CD4-positive, alpha-beta T cell treated with Interleukin-1 beta for 1 hour (primary cell): ENCODE measurements at places on chromosomes 3 and 15.

- DNase-seq, result peak; percentile 88
These were observed 8.7 kb upstream of the SEMA3B start for GRCh38 chr3:50260027-50260941.

DNA sequence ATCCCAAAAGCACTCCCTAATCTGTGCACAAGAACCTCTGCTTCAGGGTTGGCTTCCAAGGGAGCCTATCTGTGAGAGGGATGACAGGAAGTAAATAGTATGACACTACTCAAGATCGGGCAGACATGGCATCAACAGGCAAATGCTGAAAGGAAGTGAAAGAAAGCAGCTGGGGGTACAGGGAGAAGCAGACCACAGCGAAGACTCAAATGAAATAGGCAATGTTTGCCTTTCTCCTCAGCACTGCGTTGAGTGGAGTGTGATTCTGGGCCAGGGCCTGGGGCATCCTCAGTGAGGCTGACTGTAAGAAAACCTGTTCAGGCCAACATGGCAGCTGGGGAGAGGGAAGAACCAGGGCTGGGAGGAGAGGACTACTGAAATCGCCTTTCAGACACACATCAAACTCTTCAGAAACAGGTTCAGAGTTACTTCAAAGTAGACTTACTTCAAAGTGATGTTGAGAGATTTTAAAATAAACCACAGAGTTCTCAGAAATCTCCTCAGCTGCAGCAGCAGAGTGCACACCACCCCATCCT is 96.6 kb downstream of the SLC9A9 start:
- peak; percentile 18 for DNase-seq

- no peak for DNase-seq
These were observed 101.0 kb upstream of the LPP start for GRCh38 chr3:188053036-188053340.

DNA sequence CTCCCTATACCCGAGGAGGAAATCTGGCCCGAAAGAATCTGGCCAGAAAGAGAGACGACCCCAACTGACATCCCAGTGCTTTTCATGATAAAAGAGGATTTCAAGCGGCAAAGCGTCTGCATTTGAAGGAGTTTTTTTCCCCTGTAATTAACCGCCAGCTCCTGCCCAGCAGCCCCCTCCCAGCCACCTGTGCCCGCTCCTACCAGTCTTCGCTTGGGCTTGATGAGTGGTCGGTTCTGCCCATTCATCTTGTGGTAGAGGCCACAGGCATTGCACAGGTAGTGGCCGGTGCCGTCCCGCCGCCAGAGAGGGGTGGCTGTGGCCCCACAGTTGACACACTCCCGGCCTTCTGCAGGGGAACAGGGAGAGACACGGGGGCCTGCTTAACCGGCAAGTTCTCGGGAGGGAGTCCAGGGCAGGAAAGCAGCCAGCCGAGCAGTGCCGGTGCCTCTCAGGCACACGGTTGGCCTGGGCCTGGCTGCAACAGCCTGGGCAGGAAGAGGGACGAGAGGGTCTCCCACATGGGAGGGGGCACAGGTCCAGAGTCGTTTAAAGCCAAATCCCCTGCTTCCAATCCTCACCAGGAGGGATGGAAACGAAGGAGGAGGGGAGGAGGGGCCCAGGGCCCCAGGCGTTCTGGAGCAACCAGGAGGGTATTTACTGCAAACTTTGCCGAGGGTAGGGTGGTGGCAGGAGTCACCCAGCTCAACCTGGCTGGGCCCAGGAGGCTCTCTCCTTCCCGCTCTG is 9.2 kb downstream of the GATA2 start:
- DNase-seq, result no peak

DNA sequence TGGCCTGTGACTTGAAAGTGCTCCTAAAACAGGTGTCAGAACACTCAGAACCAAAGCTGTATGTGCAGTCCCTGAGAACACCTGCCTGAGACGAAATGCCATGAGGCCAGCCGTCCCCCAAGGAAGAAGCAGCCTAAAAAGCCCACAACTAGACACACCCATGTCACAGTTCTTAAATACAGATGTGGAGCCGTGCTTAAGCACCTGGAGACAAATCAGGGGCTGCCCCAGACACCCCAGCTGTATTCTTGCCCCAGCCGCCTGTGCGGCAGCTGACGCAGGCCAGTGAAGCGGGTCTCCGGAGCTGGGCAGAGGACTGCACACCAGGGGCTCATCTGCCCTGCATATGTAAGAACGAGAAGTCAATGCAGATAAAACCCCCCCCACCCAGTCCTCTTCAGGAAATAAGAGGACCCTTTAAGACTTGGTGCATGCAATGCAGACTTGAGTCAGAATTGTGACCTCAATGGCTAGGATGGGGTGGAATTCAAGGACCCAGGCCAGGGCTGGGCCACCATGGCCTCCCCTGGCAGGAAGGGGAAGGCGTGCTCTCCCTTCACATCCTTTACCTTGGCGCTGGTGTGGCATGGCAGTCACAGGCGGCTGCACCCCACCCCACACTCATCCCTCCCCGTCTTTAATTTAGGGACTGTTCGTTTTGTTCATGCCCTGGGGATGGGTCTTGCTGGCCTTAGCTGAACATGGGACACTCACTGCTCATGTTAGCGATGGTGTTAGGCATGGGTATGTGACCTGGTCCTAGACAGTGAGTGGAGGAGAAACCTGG is 27.7 kb upstream of the PLXNA1 start:
- no peak for DNase-seq

GRCh38 chr3:156371701-156372100 is 183.2 kb downstream of the SSR3 start:
- no peak for DNase-seq

GRCh38 chr3:107897471-107898061 is 193.3 kb downstream of the CD47 start:
- DNase-seq, result no peak

DNA sequence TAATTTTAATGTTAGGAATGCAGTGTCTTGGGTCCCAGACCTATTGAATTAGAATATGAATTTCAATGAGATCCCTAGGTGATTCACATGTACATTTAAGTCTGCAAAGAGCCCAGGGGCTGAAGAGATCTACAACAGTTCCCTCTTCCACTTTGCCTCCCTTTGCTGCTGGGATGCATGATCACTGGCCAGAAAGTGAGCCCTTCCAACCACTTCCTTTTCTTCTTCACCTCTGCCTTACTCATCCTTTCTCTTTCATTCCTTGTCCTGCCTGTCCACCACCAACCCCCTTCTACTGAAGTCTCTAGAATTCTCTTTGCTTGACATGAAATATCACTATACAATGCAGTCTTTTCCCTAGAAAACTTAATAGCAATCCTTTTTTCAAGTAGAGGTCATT is 222.4 kb upstream of the LRIG1 start:
- DNase-seq, result no peak

DNA sequence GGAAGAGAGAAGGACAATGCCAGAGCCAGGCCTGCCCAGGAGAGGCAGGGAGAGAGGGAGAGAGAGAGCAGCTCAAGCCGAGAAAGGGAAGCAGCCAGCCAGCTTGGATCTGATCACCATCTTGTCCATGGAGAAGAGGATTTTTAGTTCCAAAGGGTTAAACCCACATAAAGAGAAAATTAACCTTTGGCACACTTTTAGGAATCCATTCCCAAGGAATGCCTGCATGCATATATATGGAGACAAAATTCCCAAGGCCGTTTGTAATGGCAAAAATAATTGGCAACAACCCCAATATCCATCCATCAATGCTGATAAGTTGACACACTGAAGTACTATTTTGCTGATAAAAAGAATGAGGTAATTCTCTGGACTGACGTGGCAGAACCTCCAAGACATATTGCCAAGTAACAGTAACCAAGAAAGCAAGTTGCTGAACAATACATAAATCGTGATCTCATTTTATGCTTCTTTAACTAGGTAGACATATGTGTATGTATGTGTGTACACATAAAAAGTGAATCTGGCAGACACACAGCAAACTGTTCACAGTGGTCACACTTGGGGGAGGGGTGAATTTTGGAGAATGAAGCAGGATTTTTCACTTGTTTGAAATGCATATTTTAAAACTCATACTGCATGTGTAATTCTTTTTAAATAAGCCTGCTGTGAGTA is 7.5 kb upstream of the STRA6 start:
- DNase-seq, result no peak

- no peak for DNase-seq
These were observed 43.7 kb downstream of the ATP8B4 start for GRCh38 chr15:50075319-50075718.

DNA sequence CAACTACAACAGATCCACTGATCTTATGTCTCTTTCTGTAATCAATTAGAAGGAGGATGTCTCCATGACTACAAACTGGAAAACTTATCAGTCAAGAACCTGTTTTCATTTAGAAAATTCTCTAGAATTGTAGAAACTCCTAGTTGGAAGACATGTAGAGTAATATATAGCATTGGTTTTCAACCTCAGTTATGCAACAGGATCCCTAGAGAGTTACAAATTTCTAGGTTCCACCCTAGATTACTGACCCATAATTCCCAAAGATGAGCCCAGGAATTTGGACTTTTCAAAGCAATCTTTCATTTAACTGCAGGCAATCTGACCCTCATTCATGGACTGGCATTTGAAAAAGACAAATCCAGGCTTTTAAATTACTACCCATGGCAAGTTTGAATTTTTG is 116.9 kb upstream of the RAP2B start:
- no peak for DNase-seq

DNA sequence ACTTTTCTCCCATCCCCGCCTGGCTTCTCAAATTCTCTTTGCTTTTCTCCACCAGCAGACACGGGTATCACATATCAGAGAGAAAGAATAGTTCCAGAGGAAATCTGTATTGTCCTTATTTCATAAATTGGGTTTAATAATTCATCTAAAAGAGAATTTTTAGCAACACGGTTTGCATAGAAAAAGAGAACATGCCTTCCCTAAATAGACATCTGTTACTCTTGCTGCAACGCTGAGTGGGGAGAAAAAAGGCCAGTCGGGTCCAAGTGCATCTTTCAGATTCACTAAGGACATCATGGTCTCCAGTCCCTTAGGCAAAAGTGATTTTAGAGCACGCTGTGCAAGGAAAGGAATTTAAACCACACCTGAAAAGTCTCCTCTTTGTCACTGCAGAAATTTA is 201.3 kb downstream of the ABHD5 start:
- DNase-seq, result no peak

DNA sequence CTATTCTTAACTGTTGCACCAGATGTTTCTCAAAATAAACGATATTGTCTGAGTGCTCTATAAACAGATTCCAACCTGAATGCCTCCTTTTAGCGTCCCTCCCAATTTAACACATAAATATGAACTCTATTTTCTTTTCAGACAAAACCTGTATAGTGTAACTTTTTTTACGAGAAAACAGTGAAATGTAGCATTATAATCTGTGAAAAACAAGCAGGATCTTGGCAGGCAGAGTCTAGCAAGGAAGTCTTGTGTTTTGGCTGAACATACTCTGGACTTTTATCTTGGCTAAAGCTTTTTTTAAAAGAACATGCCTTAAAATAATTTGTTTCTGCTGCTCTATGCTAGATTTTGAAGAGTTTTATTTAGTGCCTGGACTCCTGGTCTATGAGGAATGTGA is 150.5 kb downstream of the ROBO2 start:
- no peak for DNase-seq

DNA sequence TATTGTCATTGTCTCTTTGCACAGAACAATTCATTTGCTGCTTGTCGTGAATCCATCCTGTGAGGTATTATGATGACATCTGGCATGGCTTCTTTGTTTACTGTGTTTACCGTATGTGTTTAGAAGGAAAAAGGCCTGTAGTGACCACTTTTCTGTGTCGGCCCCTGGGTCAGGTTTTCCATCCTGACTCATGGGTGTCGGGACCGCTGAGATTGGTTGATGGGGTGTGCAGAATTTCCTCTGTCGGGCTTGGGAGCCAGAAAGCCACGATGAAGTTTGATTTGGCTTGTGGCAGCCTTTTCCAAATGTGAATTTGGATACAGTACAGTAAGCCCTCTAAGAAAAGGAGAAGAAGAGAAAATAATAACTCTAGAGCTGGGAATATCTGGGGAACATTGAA is 113.5 kb downstream of the FNDC3B start:
- no peak for DNase-seq

DNA sequence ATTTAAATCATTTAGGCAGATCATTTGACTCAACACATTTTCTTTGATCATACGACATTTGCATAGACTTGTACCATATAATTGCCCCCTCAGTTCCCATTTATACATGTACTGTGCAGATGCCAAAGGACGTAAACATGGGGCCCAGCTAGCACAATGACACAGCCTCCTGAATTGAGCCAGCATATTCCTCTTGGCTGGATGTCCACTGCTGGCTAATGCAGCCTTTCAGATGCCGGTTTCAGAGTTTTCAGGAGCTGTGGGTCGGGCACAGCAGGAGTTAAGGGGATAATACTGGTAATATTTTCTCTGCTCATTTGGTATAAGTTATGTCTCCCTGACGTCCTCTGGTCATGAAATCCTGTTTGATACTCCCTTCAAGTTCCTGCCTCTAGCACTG is 39.4 kb downstream of the KAT2B start:
- no peak for DNase-seq

- no peak for DNase-seq
These were observed 3.7 kb upstream of the SOX2 start for GRCh38 chr3:181707980-181708379.
